Effector CD8-positive, alpha-beta T cell (primary cell): ENCODE measurements at places on chromosomes 16 and 17.

DNA sequence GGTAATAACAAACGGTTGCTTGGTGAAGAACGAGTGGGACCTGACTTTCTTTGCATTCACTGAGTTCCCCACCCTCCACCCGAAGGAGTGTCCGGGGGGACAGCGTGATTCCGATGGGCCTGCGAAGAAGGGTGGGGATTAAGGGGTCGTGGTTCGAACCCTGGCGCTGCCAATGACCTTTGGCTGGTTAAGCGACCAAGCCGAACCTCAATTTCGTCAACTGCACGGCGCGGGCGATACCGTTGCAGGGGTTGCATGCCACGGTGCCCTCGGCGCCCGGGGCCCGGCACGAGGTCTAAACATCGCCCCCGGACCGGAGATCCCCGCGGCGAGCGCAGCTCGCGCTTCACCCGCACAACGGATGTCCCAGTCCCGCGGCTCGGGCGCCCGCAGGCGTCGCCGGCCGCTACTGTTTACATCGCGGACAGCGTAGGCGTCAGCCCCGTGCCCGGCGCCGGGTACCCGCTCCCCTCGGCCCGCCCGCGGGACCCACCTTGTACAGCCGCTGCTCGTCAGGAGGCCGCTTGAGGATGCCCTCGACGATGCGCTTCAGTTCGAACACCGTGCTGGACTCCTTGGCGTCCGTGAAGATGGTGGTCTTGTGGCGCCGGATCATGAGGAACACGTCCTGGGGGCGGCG lies 460 bp downstream of the ELOB start:
- DNase-seq, result no peak

GRCh38 chr17:7260651-7261378 lies 1.5 kb downstream of the CLDN7 start:
- DNase-seq, result peak; percentile 33

DNA sequence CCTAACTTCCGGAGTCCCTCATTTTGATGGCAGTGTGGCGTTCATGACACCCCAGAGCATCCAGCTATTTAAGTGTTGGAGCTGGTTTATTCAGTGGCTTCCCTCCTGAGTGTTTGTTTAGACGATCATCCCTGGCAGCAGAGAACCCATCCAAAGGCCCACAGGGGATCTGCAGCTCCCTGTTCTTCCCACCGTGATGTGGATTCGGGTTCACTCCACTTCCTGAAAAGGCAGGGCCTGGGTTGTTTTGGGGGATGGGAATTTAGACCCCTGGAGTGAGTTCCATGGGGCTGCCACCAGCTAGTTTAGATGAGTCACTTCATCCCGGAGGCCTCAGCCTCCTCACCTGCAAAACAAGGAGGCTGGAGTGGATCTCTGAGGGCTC lies 2.3 kb downstream of the KSR1 start:
- DNase-seq, result no peak

DNA sequence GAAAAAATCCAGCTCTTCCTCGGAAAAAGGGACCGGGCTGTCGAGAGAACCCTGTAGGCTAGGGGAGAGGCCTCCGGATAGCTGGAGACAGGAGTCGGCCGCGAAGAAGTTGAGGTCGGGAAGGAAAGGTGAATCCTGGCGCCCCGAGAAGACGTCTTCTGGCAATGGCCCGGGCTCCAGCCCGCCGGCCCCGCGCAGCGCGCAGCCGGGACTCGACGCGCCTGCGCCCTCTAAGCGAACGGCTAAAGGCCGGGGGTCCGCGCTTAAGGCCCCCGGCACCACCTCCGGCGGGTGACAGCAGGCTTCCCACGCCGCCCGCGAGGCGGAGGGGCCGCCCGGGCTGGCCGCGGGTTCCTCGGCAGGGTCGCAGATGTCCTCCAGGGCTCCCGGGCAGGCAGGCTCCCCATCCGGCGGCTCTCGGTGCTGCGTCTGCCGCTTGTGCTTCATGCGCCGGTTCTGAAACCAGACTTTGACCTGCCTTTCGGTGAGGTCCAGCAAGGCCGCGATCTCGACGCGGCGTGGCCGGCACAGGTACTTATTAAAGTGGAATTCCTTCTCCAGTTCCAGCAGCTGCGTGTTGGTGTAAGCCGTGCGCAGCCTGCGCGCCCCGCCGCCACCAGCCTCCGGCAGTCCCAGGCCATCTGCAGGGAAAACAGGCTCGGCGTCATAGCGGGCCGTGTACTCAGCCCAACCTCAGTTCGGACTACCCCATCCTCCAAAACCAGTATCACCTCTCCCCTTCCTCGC lies 1.6 kb downstream of the HOXB2 start:
- peak; percentile 30 for DNase-seq

- no peak for DNase-seq
Observed at GRCh38 chr16:9840761-9841665, 341.2 kb downstream of the GRIN2A start.

GRCh38 chr16:74053826-74054225 lies 242.8 kb upstream of the PSMD7 start:
- DNase-seq, result no peak

DNA sequence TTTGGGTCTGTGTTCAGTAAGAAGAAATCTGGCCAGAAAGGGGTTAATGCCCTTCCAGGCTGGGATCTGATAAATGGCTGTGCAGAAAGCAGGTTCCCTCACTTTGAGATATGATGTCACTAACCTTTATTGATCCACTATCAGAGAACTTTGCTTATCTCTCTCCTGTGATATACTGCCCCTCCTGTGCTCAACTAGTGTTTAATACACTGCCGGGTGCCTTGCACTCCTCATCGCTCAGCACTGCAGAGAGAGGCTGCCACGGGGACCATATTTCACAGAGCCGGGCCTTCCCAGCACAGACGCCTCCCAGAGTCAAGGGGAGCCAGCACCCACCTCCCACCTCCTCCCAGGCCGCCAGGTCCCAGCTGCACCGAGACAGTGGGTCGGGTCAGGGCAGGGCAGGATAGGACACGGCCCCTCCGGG lies 20.2 kb downstream of the ZFHX3 start:
- DNase-seq, result no peak

DNA sequence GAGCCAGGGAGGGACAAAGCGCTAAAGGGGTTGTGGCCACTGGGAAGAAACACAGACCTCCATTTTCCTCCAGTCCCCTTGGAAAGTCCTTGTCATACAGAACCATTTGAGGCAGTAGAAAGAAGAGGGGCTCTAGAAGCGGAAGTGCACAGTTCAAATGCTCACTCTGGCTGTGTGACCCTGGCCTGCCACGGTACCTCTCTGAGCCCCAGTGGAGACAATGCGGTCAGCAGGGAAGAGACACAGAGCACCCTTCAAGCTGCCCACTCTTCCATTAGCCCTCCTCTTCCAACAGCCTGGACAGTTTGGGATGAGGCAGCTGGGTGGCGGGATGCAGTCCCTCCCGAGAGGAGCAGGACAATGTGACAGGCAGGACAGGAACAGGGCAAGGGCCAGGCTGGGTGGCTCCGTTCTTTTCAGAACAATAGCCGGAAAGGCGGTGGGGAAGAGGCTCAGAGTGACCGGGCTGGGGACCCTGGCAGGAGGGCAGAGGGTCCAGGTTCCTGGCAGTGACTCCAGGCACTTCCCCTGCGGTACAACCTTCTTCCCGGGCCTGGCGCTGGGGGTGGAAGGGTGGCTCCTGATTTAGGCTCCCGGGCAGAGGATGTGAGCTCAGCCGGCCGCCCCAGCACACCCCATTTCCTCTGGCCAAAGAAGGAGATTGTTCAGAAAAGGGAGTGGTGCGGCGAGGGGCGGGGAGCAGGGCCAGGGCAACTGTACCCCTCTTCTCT lies 5.6 kb downstream of the CASKIN2 start:
- DNase-seq, result no peak

GRCh38 chr17:6666077-6666521 lies 14.5 kb downstream of the C17orf100 start:
- peak; percentile 8 for DNase-seq

DNA sequence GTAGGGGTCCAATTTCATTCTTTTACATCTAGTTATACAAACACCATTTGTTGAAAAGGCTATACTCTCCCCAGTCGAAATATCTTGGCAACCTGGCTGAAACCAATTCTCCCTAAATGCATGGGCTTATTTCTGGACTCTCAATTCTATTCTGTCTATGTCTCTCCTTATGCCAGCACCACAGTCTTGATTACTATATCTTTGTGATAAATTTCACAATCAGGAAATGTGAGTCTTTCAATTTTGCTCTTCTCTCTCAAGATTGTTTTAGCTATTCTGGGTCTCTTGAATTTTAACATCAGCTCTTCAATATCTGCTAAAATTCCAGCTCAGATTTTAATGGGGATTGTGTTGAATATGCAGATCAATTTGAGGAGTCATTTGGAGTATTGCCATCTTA lies 5.9 kb upstream of the TRIM25 start:
- no peak for DNase-seq

DNA sequence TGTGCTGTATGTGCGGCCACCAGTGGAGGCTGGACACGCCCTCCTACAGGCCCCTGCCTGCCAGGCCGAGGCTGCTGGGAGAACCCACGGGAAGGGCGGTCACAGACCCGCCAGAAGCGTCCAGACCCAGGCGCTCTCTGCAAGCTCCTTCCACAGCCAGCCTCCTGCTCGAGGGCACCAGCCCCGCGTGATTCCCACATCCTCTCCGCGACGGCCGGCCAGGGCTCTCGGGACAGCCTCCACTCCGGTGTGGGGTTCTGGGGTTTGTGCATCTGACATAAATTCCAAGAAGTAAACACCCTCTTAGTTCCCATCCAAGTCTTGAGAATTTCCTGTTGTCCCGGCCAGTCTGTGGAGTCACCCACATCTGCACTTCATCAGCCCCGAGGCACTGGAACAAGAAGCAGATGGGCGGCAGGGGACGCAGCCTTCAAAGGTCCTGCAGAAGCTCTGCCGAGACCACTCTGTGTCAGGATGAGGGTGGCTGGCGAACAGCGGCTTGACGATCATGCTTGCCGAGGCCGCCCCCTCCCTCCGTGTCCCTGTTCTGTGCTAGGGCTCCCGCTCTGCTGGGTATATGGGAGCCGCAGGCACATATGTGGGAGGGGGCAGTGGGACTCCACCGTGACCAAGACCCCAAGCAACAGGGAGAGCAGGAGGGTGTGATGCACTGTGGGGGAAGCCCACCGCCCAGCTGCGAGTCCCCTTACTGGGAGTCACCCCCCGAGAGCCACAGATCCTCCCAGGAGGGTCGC lies 2.4 kb upstream of the TMEM204 start:
- no peak for DNase-seq

DNA sequence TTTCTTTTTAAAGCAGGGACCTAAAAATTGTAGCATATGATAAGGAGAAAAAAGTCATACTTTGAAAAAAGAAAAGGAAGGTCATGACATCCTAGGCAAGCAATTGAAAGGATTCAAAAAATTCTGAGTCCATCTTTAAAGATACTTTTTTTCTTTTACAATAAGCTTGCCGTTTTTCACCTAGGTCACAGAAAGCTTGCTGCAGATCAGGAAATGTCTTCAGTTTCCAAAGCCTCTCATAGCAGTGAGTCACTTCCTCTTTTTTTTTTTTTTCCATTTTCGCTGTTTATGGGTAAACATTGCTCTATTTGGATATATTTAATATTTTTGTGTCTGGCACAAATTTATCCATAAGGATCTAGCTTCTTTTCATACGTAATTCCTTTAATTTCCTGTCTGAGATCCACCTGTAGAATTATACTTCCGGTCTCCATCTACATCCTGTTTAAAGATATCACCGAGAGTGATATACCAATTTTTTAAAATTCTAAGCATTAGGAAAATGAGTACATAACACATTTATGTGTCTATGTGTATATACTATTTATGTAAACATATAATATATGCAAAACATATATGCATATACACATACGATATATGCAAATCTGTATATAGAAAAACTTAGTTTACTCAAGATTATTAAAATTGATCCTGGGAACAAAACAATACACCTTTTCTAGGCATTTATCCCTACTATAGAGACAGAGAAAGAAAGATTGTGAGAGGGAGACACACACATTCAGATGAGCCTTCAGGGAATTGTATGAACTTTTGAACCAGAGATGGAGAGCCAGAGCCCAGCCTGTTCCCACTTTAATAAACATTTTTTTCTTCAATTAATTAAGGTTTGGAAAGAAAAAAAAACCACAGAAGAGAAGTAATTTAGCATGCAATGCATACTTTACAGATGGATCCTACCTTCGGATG lies 134.4 kb downstream of the SKAP1 start:
- DNase-seq, result no peak

DNA sequence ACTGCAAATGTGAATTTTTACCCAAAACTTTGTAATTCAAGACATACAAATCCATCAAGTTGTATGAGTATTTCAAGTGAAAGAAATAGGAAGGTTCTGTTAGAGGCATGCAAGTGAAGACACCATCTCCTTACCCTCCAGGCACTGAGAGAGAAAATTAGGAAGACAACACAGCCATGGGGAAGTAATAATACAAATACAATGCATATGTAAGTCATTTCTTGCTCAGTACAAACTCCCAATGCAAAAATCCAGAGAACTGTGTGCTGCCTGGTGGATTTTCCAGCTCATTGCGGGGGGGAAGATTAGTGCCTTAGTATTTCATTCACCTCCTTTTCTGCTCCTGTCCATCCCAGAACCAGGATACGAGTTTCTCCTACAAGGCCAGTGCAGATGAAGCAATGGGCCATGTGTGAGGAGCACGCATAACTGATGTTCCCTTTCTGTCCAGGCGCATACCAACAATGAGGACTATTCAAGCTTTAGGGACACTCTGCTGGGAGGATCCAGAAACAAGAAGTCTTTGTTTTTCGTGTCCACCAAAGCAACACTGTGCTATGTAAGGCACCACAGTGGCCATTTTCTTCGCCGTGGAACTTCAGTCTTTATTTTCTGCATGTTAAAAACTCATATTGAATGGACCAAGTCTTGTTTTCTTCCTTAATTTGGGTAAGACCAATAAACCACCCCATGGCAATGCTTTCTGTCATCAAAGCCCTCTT lies 143.7 kb upstream of the RCVRN start:
- DNase-seq, result no peak

DNA sequence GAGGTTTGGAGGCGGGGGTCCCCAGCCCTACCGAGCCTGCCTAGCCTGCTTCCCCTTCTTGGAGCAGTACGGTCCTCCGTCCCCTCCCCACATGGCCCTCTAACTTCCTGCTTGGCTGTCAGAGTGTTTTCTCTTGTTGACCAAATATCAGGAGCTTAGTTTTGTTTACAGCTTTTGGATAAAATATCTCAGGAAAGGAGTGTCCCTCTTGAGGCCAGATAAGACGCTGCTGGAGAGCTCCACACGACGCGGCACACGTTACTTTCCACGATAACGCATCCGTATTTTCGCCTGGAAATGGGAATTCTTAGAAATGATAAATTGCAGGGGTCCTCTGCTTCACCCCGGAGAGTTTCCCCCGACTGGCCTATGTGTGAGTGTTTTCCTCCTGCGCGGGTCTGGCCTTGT lies 182.9 kb downstream of the MAF start:
- DNase-seq, result no peak

DNA sequence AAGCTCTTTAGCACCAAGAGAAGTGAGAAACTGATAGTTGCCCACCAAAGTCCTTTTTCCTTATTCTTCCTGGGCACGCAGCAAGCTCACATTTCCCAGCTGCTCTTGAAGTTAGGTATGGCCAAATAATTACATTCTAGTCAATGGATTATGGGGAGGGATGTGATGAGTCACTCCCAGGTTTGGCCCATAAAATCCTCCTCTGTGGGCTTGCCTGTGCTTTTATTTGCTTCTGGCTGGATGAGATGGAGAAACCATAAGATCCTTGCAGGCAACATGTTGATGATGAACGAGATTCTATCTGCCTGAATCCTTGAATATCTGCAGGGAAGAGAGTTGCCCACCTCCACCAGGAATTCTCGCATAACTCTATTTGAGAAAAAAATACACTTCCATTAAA lies 568.3 kb upstream of the SALL1 start:
- no peak for DNase-seq

GRCh38 chr16:2226245-2226793 lies 2.9 kb downstream of the E4F1 start:
- no peak for DNase-seq
